ENCODE measurements at places on chromosomes 1 and 21.

DNA sequence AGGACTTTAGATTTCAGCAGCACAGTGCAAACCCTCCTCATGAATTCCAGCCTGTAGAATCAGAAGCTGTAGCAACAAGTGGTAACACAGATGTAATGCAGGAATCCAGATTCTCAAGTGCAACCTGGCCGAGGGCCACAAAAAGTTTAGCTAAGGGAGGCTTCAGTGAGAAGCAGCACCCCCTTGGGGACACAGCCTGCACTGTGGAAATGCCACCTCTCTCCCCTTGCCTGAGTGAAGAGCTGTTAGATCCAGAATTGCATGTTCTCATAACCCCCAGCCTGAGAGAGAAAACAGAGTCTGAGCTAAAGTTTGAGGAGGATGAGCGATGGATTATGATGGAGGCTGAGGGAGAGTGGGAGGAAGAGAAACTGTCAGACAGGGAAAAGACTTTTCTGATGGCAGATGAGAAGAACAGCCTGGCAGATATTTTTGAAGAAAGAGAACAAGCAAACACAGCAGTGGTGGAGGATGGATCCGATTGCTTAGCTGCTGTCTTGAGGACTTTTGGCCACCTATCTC is 80.5 kb upstream of the BMP8A start:
- peak; percentile 45 for DNase-seq

DNA sequence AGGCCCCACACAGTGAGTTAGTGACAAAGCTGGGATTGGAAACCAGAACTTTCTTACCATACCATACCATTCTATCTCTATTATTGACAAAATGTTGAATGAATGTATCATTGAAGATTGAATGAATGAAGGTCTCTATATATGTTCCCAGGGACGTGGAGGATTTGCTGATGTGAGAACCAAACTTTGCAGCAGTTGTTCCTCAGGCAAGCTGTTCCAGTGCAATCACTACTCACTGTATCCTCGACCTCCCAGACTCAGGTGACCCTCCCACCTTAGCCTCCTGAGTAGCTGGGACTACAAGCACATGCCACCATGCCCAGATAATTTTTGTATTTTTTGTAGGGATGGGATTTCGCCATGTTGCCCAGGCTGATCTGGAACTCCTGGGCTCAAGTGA is 11.6 kb upstream of the LIN28A start:
- DNase-seq, result no peak

GRCh38 chr1:179087665-179088064 is 5.8 kb downstream of the TOR3A start:
- DNase-seq, result peak; percentile 45

GRCh38 chr1:66576645-66577044 is 42.7 kb downstream of the SGIP1 start:
- DNase-seq, result peak; percentile 81

DNA sequence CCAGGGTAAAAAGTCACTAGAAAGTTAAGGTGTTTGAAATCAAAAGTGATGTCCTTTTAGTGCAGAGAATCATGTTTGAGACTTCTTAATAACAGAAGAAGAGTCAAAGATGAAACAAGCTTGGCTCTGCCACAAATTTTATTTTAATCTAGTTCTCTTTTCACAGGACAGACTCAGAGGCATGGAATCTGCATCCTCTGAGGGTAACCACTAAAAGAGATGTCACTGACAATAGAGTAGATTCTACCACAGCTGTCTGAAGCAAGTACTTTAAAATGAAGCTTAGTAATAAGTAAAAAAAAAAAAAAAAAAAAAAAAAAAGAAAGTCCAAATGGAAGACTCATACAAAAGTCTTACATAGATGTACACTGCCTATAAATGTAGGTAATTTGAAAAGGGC is 519.7 kb upstream of the PRMT6 start:
- DNase-seq, result no peak

DNA sequence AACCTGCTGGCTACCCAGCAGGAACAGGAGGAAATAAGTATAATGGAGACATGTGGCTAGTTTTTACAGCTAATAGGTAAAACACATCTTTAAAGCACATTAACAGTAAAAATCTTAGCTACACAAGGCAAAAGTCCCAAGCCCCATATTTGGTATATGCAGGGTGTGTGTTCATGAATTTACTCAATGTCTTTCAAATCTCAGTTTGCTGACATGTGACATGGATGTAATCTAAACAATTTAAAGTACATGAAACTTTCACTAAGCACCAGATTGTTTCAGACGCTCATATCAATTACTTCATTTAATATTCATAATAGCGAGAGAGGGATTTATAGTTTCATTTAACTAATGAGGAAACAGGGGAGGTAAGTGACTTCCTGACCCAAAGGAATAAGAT is 3.9 kb downstream of the TACSTD2 start:
- no peak for DNase-seq

DNA sequence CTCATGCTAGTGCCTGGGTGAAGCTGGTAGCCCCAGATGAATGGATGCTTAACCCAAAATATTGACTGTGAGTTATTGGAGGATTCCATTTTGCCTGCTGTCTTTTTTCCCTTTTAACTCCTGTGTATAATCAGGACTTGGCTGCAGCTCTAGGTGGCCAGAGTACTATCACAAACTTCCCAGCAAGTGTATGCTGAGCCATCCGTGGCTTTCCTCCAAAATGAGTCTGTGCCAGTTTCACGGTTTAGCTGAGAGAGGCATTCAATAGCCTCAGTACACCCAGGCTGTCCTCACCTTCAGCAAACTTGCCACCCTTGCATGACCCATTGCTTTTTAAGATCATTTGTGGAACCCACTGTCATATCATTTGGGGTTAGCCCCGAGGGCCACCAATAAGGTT is 5.3 kb upstream of the DPT start:
- no peak for DNase-seq

DNA sequence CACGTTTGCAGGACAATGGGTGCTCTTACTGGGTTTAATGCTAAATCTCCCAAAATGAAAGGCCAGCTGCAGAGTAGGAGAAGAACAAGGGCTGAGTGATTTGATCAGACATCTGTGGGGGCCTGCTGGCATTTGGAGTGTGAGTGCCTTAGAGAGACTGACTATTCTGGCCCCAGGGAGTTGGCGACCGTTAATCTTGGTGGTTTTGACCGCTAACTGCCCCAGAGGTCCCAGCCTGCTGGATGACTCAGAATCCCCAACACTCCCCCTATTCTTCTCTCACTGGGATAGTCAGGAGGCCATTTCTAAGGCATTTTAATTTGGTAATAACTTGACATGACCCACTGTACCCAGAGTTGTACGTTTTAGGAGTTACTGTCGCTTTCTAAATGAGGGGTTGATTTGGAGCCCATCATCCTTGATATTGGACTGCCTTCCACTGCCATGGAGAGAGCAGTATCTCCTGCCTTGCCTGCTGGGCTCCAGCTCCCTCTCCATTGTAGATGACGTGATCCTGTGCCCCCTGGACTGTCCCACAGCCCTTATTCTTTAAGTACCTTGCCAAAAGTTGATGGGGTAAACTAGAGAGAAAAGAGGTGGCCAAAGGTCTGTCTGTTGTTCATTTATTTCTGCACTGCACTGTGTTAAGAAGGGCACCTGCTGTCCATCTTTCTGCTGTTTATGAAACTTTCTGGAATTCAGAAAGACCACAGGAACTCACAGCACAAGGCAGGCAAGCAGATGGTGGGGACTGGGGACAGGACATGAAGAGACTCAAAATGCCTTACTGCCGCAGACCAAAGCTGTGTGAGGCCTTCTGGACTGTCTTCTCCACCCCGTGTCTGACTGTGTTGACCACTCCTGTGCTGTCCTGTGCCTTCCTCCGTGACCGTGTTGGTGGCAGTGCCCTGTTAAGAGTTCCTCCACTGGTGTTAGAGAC is 98.2 kb upstream of the ARTN start:
- DNase-seq, result no peak

- DNase-seq, result peak; percentile 78
These were observed 135.4 kb downstream of the PROX1 start for GRCh38 chr1:214123061-214123784.

GRCh38 chr21:42340187-42341050 is 10.4 kb downstream of the TFF2 start:
- DNase-seq, result no peak

GRCh38 chr1:228648647-228649383 is 86.5 kb upstream of the RHOU start:
- no peak for DNase-seq

GRCh38 chr21:40051801-40052200 is 184.6 kb downstream of the PCP4 start:
- no peak for DNase-seq

DNA sequence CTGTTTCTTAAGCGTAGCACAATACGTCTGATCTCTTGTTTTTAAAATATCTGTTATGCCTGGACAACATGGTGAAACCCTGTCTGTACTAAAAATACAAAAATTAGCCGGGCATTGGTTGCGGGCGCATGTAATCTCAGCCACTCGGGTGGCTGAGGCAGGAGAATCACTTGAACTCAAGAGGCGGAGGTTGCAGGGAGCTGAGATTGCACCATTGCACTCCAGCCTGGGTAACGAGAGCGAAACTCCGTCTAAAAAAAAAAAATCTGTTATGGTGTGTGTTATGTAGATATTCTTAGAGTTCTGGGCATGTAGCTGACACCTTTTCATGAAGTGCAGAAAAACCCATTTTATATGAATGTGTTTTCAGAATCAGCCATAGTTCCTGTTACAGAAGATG is 38.2 kb downstream of the RABGAP1L start:
- no peak for DNase-seq

- no peak for DNase-seq
These were observed 129.8 kb downstream of the TBX19 start for GRCh38 chr1:168410464-168410863.

GRCh38 chr1:201708085-201708512 is 120.9 kb upstream of the IPO9 start:
- no peak for DNase-seq

DNA sequence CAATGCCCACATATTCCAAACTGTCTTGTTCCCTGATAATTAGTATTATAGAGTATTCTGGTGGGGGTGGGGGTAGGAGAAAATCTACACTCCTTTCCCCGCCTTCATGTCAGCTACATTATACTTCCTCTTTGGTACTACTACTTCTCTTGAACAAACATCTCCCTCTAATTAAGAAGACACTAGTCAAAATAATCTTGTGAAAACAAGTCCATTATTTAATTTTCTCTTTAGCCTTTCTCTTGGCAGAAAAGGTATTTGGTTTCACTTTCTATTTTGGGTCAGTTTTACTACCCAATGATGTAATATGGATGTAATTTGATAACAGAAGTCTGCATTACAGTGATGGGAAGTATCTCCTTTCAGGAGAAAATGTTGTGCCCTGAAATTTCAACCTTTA is 22.5 kb downstream of the NTMT2 start:
- DNase-seq, result no peak

- no peak for DNase-seq
These were observed 61.9 kb downstream of the TIAM1 start for GRCh38 chr21:31282095-31282709.

GRCh38 chr1:192538407-192539296 is 36.9 kb upstream of the RGS1 start:
- DNase-seq, result no peak

GRCh38 chr1:182426442-182427430 is 23.2 kb upstream of the RGSL1 start:
- no peak for DNase-seq

- DNase-seq, result no peak
These were observed 122.0 kb upstream of the ADGRL2 start for GRCh38 chr1:81678779-81679178.

DNA sequence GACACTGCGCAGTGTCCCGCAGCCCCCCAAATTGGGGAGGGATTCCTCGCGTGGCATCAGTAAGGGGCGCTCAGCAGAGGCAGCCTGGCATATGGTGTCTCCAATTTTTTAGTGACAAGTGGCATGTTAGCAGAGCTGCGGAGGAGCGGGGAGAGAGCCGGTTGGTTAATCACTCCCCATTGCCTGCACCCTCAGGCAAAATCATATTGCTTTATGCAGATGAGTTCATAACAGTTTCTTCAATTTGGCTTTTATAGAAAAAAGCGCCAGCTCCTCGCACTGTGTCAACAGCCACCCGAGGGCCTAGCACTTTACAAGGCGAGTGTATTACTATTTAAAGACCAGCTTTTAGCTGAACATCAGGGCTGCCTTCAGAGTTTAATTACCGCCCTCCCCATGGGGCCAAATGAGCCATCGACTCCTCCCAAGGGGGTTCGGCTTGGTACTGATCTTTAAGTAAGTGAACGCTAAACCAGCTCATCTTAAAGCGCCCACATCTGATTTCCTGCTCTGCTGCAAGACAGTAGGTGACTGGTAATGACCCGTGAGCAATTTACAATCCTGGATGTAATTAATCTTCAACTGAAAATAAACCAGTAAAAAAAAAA is 298.9 kb downstream of the DSCAM start:
- DNase-seq, result peak; percentile 65

GRCh38 chr1:236394879-236395229 is 768 bp downstream of the EDARADD start:
- DNase-seq, result no peak

DNA sequence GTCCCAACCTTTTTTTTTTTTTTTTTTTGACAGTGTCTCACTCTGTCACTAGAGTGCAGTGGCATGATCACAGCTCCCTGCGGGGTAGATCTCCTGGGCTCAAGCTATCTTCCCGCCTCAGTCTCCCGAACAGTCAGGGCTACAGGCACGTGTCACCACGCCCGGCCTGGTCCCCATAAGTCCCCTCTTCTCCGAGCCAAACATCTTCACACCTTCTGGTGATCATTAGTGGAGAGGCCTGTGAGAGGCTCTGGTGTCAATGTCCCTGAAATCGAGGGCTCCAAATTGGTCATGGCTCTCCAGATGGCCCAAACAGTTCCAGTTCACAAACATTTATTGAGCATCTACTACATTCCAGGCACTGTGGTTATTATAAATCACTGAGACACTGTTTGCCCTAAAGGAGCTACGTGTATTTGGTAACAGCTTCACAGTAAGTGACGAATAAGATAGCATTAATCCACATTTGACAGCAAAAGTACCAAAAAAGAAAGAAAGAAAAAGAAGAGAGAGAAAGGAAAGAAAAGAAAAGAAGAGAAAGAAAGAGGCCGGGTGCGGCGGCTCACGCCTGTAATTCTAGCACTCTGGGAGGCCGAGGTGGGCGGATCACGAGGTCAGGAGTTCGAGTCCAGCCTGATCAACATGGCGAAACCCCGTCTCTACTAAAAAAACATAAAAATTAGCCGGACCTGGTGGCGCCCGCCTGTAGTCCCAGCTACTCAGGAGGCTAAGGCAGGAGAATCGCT is 867 bp upstream of the TIMM17A start:
- DNase-seq, result no peak

- DNase-seq, result no peak
These were observed 1.1 kb upstream of the KCNQ4 start for GRCh38 chr1:40782371-40782956.

GRCh38 chr1:221294242-221294641 is 415.0 kb downstream of the HLX start:
- no peak for DNase-seq
